Kidney capillary endothelial cell (primary cell): ENCODE measurements at places on chromosomes 7 and 10.
A peak's percentile ranks its signal among the peaks of the same experiment; 100 is the strongest.

- DNase-seq: no peak
These were observed 31.8 kb downstream of the NUDT1 start for GRCh38 chr7:2273866-2274265.

DNA sequence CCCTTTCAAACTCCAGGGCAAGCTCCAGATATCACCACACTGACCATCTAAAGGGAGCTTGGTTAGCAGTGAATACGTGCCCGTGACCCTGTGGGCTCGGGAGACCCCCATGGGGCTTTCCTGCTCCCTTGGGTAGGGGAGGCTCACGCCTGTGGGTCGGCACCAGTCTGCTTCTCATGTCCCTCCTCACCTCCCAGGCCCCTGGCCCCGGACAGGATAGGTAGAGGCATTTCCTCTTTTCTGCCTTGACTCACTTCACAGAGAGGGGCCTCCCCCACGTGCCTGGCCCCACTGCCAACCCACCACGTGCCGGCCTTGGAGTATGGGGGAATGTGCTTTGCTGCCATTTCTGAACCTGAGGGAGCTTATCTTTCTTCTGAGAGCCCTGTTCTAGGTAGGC lies 131.3 kb upstream of the FAM20C start:
- DNase-seq: no peak

GRCh38 chr10:109019001-109019424 lies 904.3 kb downstream of the XPNPEP1 start:
- DNase-seq: no peak

GRCh38 chr7:30815388-30815854 lies 44.2 kb downstream of the MINDY4 start:
- no peak for DNase-seq

DNA sequence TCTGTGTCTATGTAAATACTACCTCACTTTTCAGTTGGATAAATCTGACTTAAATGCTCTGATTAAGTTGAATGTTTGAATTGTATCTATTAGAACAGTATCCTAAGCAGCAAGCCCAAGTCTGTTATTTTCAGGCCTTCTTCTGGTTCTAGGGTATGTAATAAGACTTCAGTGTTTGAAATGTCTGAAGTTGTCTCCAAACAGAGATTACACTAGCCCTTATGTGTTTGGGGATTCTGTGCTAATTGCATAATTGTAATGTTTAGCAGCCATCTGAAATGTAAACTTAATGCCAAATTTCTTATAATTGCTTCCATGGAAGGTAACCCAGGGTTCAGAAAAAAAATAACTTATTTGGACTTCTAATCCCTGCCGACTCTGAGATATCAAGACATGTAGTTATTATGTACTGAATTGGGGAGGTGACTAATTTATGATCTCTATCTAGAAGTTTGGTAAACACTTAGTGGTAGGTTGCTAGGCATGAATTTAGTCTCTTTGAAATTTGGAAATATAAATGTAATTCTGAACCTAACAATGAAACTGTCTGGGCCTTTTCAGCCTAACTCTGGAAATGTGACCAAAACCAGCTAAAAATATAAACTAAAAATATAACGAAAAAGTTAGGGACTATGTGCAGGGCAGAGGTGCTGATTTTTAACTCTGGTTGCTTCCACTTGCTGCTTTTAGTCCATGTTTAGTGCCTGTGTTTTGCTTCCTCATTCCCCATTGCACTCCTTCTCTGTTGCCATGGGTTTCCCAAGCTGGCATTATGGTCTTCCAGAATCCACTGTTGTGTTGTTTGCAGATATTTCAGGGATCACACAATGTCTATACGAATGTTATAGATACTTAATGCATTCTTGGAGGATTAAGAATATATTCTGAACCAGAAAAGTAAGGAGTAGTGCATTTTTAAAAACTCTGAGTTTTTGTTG lies 54.8 kb downstream of the MCU start:
- DNase-seq: no peak

DNA sequence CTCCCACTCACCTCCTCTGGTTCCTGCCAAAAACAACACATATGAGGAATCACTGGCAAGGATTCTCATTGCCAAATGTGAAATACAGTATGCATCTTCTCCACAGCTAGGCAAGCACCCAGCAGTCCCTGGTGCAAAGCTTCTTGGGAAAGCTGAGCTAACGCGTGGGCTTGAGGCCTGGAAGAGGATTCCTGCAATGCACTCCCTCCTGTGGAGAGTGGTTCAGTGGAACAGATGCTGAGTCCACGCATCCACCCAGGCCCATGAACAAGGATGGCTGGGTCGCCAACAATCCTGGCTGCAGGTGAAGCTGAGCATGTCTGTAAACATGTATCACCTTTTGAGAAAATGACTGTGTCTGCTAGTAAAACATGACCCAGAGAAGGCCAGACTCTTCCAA lies 113.2 kb upstream of the CHST15 start:
- no peak for DNase-seq

DNA sequence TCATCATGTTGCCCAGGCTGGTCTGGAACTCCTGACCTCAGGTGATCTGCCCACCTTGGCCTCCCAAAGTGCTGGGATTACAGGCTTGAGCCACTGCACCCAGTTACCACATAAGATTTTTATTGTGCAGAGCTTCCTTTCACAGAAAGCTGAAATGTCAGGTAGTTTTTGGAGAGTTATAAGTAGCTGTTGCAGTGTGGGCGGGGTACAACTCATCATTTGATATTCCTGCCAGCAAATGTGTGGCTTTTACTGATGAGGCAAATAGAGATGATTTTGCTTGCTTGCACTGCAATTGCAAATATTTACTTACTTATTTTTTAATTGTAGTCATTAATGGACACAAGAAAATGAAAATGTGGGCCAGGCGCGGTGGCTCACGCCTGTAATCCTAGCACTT lies 32.4 kb downstream of the NKX2-3 start:
- no peak for DNase-seq

DNA sequence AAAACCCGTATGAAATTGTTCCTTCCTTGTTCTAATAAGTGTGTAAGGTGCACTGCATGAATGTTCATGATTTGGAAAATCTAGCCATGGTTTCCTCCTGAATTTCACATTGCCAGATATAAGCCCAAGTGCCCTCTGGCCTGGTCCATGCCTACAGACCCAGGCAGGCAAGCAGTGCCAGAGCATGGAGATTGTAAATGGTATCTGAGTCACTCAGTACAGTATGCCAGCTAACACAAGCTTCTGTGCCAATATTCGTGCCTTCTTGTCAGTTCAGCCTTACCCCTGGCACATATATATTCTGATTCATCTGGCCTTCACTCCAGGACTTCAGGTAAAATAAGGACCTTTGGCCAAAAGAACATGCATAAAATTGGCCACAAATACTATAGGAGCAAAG lies 38.4 kb upstream of the PDE1C start:
- no peak for DNase-seq

DNA sequence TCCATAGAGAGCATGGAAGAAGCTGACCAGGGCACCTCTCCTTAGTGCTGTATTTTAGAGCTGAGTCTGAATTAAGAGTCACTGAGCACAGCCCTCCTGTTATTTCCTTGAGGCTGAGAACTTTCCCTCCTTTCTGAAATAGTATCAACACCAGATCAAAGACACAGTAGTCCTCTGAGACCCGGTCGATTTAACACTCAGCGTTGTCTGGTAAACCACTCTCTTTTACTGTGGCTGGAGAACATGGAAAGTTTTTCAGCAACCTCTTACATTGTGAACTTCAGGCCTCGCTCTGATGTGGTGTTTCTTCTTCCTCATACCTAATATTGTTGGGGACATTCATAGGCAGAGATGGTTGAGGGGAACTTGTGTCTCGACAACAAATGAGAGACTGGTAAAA lies 202.0 kb upstream of the MTPN start:
- no peak for DNase-seq

- no peak for DNase-seq
These were observed 245.0 kb downstream of the HDAC9 start for GRCh38 chr7:18740579-18740988.

DNA sequence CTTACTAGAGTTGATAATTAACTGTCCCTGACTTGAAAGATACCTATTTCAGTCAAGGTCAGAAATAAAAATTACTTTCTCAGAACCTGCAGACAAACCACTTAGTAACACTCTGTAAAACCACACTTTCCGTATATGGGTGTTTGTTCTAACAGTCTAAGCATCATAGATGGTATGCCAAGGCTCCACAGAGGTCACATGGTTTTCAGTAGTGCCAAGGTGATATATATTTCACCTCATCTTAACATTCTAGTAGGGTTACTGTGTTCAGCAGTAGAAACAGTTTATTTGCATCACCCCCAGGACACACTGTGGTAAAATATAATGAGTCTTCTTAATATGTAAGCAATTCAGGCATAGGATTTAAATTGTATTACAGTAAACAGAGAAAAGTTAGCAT lies 61.5 kb downstream of the KCND2 start:
- DNase-seq: no peak

- DNase-seq: no peak
These were observed 171.7 kb downstream of the DNAJB6 start for GRCh38 chr7:157508477-157508881.

DNA sequence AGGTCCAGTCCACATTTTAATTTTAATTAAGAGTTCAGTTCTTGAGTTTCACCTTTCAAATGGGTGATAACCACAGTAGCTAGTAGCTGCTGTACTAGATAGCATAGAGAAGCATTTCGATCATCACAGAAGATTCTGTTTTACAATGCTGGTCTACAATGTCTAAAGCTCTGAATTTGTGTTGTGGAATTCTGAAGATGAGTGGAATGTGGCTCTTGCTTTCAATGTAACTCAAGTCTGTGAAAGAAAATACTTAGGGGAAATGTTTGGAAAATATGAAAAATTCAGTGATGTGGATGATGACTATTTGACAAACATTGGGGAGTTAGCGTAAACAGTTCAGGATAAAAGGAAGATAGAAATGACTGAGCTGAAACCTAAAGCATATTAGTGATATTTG lies 139.4 kb downstream of the GNAT3 start:
- no peak for DNase-seq

- no peak for DNase-seq
These were observed at the start of gene FOXL3 for GRCh38 chr7:289756-290553. Gene FOXL3, plus strand, starts transcription at chr7:290170. Its CDS starts 0 bp downstream, at chr7:290170.

GRCh38 chr10:64648915-64649314 lies 1127.7 kb downstream of the REEP3 start:
- no peak for DNase-seq

DNA sequence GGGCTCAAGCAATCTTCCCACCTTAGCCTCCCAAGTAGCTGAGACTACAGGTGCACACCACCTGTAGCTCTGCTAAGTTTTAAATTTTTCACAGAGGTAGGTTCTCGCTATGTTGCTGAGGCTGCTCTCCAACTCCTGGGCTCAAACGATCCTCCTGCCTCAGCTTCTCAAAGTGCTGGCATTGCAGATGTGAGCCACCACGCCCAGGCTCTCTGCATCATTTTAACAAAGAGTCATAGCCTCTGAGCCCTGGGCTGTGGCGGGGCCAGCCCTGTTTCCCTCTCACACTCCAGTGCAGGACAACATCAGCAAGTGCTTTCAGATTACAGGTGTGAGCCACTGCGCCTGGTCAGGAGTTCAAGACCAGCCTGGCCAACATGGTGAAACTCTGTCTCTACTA lies 102.5 kb downstream of the COL26A1 start:
- DNase-seq: no peak

DNA sequence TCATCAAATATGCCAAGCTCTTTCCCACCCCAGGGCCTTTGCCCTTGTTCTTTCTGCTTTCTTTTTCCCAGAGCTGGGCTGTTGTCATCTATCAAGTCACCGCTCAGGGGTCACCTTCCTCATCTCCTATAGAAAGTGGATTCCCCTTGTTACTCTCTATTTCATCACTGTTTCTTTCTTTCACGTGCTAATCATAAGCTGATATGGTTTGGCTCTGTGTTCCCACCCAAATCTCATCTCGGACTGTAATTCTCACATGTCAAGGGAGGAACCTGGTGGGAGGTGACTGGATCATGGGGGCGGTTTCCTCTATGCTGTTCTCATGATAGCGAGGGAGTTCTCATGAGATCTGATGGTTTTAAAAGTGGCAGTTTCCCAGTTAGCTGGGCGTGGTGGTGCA lies 17.0 kb upstream of the TIAL1 start:
- DNase-seq: no peak

DNA sequence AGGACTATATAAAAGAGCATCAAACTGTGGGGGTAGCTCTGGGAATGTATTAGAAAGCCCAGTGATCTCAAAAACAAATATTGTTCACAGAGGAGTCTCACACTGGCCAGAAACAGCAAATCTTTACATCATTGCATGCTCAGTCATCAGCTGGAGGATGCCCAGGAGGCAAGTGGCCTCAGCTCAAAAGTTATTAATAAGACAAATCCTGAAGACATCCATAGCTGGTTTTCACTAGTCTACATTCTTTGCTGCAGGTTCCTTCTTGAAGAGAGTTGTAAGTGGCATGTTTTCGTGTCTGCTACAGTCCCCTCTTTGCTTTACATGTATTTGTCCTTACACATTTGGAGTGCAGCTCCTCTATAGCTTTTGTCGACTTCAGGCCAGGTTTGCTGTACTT lies 8.6 kb upstream of the CCDC7 start:
- no peak for DNase-seq

- no peak for DNase-seq
These were observed 25.3 kb upstream of the MTPAP start for GRCh38 chr10:30374353-30374752.

GRCh38 chr10:114674346-114674745 lies 16.3 kb upstream of the ABLIM1 start:
- no peak for DNase-seq

- no peak for DNase-seq
These were observed 61.1 kb upstream of the TMEM196 start for GRCh38 chr7:19834566-19834965.

DNA sequence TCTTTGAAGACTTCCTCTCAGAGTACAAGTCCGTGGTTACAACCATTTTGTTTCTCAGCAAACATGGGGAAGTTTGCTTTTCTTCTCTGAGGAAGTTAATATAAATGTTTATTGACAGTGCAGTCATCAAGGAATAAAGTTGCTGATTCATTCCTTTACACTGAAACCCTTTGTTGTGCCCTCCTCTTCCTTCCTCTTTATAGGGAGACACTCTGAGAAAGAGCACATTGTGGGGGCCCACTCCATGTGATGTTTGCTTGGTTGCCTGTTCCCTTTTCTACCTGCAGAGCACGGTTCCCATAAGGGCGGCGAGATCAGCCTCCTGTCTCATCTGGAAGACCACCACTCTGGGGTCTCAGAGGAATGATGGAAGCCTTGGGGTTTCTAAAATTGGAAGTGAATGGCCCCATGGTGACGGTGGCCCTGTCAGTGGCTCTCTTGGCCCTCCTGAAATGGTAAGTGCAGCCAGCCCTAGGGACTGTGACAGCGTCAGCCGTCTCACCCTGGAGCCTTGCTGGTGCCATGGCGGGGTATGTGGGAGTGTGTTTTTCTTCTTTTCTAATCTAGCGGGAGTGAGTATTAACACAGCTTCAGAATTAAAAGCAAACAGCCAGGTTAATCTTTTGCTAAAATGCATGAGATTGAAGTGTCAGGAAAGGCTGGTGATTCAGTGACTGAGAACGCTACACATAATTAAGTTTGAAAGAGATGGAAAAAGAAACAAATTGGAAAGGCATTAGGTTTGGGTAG lies at the start of gene TBXAS1:
TBXAS1 (plus strand) TSS at position 240 of the 750 bp plus-strand sequence; CDS start at position 367, 127 bp downstream.
- peak; percentile 26 for DNase-seq

DNA sequence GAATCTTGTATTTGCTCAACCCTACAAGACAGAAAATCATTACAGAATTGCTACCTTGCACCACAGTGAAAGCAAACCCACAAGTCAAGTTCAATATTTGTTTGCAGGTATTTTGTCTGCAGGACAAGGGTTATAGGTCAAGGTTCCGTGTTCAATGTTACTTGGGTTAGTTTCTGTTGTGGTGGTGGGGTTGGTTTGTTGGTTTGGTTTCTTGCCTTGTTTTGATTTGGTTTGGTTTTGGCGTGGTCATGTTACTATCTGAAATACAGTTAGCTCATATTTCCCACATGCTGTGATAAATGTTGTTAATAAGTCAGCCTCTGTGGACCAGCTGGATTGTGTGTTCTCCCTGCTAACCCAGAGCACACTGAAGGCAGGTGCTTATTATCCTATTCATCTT lies 75.6 kb upstream of the INSIG1 start:
- DNase-seq: no peak
